AG08396 (cell line): ENCODE measurements at places on chromosomes 4 and X.

- DNase-seq: no peak
Measured at GRCh38 chr4:3502941-3503936, 29.0 kb downstream of the LRPAP1 start.

DNA sequence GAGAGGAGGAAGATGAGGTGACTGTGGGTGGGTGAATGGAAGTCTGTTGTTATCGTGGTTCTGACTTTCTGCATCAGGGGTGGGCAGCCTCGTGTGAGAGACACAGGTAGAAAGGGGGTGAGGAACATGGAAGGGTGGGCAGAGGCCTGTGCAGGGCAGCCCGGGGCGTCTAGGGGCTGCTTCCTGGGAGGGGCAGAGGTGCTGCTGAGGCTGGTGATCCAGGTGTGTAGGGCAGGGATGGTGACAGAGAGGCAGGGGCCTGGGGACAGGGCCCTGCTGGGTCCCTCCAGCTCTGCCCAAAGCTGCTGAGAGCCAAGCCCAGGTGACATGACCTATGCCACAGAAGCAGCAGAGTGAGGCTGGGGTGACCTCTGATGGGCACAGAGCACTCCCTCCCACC lies 89.7 kb upstream of the C4orf50 start:
- no peak for DNase-seq

- DNase-seq: no peak
Measured at GRCh38 chr4:15390494-15390893, 37.3 kb upstream of the C1QTNF7 start.

- no peak for DNase-seq
Measured at GRCh38 chrX:136684120-136684519, 36.2 kb downstream of the CD40LG start.

- no peak for DNase-seq
Measured at GRCh38 chrX:109624641-109625616, at the start of gene KCNE5. TSS of gene KCNE5 (minus strand) at chrX:109625172. CDS start at chrX:109625020, 152 bp downstream.

DNA sequence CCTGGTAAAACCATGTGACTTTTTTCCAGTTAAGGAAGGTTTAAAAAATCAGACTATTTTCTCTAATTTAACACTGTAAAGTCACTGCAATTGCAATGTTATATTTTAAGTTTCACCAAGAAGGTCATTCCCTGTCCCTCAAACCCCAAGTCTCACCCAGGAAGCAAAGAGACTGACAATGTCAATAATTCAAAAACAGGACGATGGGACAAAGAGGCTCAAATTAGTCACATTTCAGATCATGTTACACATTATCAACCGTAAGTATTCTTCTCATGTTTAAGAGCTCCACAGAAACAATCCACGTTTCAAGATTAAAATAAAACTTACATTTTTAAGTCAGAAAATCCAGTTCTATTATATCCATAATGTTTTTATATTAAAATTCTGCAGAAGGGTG lies 13.2 kb downstream of the SHISA3 start:
- no peak for DNase-seq

DNA sequence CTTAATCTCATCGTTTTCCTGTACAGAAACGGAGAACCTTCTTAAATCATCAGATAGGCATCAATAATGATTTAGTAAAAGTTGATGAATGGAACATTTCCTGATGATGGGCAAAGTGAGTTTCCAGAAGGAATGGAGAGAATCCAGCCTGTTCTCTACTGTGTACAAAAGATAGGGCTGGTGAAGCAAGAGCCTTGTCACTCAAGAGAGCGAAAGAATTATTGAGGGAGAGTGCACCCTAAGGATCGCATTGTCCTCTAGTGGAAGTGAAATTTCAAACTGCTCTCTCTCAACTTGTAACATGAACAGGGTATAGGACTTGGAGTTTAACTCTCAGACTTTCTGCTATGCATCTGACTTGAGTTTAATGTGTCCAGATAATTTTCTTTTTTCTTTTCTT lies 69.6 kb downstream of the CDS1 start:
- DNase-seq: no peak

GRCh38 chr4:91373546-91373945 lies 930.2 kb upstream of the GRID2 start:
- DNase-seq: no peak

- DNase-seq: no peak
Measured at GRCh38 chr4:153916273-153916755, 127.4 kb upstream of the SFRP2 start.

DNA sequence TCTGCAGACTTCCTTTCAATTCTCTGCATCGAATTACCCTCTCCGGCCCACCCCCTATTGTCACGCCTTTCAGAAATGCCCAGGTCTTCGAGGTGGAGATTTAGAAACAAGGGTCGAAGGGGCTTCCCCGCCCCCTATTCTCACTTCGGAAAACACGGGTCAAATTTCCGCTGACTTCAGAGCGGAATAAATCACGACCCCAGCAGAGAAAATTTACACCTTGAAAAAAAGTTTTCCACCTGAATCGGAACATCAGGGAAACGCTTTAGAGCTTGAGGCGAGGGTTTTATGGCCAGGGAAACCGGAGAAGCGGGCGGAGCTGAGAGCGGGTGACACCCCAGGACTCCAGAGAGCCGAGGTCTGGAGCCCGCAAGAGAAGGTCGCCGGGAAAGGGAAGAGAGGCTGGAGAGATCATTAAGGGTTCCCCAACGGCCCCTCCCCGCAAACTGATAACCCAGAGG lies 1.6 kb downstream of the SHISA3 start:
- no peak for DNase-seq

DNA sequence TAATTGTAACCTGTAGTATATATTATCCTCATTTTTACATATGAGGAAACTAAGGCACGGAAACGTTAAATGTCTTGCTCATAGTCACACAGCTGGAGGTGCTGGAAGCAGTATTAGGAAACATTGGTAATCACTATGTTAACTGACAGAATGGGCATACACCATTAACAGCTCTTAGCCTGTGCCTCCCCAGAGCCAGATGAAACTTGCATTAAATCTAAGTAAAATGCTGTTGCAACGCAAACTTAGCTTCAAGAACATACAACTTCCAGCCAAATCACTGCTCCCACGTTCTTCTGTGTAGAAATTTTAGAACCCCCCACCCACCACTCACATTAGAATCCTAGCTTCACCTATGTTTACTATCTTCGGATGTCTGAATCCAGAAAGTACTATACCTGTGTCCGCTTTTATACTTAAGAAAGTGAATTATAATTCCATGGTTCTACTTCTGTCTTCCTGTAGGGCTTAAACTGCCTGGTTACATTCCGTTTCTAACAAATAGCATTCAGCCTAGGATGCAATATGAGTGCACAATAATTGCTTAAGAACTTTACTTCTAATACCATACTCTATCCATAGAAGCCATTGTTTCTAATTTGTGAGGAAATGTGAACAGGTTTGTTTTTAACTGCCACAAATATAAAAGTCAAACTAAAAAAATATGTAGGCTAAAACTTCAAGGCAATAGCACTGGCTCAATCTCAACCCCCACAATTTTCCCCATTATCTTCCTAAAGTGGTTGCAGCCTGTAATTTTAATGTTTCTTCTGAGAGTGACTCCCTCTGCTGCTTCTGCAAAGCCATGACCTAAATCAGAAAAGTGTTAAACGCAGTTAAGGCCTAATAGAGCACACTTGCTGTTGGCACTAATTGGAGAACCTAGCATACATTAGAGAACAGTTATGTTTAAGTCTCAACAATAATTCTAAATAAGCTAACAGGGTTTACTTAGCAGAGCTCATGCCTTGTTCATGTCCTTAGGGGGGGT lies 4.4 kb downstream of the UNC5C start:
- DNase-seq: no peak

DNA sequence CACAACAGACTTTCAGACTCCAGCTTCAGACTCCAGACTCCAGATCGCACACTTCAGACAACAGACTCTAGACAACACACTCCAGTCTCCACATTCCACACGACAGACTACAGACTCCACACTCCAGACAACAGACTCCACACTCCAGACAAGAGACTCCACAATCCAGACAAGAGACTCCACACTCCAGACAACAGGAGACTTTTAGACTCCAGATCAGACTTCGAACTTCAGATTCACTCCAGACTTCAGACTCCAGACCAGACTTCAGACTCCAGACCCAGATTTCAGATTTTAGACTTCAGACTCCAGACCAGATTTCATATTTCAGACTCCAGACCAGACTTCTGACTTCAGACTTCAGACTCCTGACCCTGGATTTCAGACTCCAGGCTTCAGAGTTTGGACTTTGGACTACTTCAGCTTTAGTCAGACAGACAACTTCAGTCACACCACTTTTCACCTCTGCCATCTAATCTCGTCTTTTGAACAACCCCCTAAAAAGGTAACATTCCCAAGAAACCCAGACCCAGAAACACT lies 29.0 kb upstream of the TLR2 start:
- DNase-seq: no peak

DNA sequence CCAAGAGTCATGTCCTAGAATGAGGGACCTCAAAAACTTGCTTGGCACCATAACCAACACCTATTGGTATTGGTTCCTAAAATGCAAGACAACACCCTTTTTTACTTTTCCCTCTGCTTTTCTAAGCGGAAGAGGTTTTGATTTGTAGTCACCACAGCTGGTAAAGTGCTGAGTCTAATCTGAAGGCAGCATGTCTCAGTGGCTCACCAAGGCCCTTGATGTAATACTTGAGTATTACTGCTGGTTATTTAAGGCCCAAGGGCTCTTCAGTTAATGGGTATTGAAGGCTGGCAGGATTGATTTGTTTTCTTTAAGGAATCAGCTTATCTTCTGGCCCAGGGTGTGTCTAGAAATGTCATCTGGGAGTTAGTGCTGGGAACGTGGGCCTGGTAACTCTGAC lies 735.1 kb downstream of the GLUD2 start:
- DNase-seq: no peak

- DNase-seq: no peak
Measured at GRCh38 chr4:151488968-151489367, 80.0 kb downstream of the FHIP1A start.

DNA sequence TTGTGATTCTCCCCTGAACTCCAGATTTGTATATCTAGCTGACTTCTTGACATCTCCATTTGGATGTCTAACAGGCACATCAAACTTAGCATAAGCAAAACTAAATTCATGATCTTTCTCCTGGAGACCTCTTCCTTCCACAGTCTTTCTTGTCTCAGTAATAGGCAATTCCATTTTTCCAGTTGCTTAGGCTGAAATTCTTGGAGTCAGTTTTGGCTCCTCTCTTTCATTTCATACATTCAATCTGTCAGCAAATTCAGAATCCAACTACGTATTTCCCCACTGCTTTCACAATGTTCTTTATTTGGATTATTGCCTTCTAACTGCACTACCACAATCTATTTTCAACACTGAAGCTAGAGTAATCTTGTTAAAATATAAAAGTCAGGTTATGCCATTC lies 219.9 kb upstream of the GLRA2 start:
- no peak for DNase-seq

- no peak for DNase-seq
Measured at GRCh38 chr4:68337004-68337403, 12.9 kb downstream of the YTHDC1 start.

DNA sequence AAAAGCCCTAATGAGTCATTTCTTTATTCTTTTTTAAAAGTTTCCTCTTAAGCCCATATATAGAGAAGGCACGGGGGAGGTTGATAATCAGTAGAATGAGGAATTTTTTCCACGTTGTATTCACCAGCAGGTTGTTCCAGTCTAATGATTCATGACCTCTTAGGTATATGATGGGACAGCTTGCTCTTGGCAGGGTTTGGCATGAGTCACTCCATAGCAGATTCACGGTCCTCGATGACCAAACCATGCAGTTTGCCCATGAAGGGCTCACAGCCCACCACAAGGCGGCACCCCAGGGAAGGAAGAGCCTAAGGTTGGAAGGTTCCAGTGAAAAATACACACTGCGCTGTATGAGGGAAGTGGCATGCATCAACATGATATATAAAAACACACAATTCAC lies 623.8 kb upstream of the DIPK2B start:
- peak; percentile 80 for DNase-seq

GRCh38 chr4:41067369-41067768 lies 147.0 kb downstream of the APBB2 start:
- no peak for DNase-seq

DNA sequence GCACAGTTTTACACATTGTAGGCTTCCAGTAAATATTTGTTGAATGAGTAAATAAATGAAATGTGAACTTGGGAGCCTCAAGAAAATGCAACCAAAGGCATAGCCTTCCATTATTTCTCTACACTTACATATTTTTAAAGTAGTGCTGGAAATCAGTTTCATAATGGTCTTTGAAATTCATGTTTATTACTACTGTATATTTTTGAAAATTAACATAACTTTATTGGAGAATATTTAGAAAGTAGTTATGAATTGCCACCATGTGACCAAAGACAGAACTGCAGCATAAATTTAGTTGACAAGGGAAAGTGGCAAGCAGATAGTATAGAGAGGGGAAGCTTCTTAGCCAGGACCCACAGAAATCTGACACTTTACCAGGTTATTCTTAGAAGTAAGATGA lies 6.4 kb downstream of the TCEAL8 start:
- no peak for DNase-seq

GRCh38 chrX:101682723-101683122 lies 23.1 kb upstream of the ARMCX2 start:
- DNase-seq: no peak

DNA sequence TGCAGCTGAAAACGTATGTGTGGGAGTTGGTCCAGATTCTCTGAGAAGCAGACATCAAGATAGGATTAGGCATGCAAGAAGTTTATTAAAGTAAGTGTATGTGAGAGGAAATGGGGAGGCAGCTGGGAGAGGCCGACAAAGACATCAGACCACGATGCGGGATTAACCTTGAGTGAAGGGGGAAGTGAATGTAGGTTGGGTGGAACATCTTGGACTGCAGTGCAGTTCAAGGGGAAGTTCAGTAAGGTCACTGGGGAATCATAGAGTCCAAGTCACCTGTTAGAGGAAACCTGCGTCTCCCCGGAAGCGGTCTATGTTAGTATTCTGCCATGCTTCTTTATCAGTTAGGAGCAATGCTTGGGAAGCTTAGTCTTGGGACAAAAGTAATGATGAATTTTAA lies 22.0 kb downstream of the CXCL8 start:
- no peak for DNase-seq

GRCh38 chr4:146121757-146122156 lies 53.8 kb upstream of the LSM6 start:
- no peak for DNase-seq

DNA sequence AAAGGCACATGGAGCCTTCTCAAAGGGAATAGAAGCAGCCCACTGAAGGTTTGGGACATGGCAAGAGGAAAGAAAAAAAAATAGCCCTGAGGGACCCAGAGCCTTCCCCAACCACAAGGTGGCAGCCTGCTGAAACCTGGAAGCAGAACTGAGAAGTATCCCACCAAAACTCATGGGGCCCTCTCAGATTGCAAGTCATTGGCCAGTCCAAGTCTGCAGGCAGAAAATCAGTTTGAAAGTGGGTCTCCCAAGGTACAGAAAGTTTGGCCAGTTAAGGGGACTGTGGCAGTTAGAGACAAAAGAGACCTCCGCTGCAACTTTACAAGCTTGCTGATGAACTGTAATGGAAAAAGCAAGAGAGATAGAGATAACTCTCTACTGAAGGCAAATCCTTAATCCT lies 155.8 kb downstream of the ANTXR2 start:
- peak; percentile 37 for DNase-seq

DNA sequence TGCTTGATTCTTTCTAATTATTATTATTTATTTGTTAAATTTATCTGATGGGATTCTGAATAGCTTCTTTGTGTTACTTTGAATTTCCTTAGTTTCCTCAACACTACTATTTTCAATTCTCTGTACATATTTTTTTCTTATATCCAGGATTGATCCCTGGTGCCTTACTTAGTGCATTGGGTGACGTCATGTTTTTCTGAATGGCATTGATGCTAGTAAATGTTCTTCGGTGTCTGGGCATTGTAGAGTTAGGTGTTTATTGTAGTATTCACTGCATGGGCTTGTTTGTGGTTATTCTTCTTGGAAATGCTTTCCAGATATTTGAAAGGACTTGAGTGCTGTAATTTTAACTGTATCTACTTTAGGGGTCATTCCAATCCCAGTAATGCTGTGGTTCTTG lies 938.1 kb downstream of the FAM133A start:
- DNase-seq: no peak
